GM03348 (cell line): ENCODE measurements at places on chromosomes 16 and 17.
A peak's percentile ranks its signal among the peaks of the same experiment; 100 is the strongest.

DNA sequence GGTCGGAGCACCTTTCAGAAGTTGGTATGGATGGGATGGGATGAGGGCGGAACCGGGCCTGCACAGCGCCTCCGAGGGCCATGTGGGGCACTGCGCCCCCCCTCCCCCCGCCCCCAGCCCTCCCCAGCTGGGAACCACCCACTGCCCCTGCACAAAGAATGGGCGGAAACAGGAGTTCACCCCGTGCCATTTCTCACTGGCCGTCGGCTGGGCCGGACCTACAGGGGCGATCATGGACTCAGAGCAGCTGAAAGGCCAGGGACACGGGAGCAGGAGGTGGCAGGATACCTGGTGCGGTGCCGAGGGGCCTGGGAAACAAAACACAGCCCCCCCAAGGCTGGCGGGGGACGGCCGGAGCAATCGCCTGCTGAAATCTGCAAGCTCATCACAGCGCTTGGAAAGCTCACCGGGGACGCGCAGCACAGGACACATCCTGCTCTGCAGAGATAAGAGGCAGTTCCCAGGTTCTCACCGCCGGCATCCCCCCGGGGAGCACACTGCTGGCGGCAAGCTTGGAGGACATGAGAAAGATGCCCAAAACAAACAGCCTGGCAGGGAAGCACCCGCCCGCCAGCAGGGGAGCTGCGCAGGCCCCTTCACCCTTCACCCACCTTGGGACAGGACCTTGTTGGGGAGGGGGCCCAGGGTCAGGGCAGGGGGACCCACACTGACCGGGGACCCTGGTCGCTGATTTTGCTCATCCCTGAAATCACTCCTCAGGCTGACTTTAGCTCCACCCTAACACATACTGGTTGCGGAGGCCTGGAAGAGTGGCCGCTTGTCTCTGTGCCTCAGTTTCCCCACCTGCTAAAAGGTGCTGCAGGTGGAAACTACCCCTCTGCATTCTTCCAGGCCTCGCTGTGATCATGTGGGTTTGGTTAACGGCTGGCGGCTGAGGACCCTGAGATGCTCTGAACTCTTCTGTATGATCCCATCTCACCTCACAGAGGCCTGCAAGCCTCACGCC is 263.9 kb downstream of the C16orf95 start:
- DNase-seq, result no peak

DNA sequence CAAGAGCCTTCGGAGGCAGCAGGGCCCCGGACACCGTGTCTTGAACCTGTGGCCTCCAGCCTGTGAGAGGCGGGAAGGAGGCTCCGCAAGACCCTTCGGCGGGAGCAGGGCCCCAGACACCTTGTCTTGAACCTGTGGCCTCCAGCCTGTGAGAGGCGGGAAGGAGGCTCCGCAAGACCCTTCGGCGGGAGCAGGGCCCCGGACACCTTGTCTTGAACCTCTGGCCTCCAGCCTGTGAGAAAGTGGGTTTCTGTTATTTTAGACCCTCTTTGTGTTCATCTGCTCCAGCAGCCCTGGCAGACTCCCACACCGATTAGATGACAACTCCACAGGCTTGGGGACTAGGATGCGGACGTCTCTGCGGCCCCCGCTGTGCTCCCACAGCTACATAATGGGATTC is 30.0 kb downstream of the FBXO31 start:
- no peak for DNase-seq

DNA sequence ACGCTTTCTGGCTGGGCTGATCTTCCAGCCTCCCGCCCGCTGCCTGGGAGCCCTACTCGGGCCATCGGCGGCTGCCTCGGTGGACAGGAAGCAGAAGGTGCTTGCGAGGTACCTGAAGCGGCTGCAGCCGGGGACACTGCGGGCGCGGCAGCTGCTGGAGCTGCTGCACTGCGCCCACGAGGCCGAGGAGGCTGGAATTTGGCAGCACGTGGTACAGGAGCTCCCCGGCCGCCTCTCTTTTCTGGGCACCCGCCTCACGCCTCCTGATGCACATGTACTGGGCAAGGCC is 30.7 kb downstream of the CIITA start:
- no peak for DNase-seq

DNA sequence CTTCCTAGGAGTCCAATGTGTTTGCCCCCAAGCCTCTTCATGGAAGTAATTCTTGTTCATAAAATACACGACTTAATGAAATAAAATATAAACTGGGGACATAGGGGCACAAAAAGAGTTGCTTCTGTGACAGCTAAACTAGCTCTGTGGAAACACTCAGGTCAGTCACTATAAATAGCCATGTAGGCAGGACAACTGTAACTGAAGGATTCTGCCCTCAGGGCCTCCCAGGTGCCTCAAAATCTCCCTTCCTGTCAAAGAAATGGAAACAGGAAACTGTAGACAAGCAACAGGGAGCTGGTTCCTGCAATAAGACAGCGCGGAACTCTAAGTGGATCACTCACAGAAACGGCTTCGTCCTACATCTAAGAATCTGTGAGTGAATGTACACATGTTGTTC is 178.1 kb upstream of the ZFHX3 start:
- DNase-seq, result no peak

DNA sequence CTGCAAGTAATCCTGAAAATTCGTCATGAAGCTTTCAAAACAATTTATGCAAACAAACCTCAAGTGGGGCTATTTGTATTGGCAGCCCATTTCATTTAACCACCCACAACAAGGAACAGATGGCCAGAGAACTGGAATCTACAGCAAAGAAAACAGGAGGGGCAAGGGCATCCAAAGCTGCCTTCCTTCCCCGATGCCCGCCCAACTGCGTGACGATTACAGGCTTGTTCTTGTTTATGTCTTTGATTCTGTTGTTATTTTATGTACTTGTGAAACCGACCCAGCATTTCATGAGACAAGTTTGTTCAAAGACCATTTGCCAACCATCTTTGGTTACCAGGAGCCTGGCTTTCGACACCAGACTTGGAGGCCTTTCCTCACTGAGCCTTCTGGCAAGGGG is 59.1 kb upstream of the IRX6 start:
- no peak for DNase-seq

DNA sequence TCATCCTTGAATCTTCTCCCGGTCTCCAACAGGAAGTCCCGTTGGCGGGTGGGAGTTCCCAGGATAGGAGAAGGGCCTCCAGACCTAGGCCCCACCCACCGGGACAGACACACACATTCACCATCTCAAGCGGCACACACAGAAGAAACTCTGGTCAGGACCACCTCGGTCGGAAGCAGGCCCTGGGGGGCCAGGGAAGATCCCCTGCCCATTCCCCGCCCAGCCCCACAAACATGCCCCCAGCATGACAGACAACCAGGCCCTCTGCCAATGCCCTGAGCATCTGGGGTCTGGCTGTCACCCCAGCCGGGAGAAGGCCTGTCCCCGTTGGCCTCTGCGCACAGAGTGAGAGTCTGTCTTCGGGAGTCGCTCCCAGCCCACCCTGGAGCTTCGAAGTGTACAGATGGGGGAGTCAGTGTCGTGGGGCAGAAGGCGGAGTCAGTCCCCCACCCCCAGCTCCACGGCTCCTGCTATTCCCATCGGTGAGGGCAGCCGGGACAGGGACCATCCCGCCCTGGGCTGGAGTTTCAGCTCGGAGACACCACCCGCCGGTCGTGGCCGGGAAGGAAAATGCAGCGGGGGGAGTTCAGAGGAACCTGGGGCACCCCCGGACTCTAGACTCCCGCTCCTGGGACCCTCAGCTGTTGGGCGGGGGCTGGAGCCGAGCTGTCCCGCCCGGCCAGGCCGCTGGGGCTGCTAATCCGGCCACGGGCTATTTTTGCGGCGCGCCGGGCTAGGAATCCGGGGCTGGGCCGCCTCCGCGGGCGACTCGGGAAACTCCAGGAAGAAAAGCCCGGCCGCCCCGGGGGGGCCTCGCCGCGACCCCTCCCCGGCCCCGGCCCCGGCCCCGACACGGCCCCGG is 660 bp downstream of the RHBDF1 start:
- DNase-seq, result peak; percentile 88

GRCh38 chr16:85385463-85386331 is 227.4 kb upstream of the GSE1 start:
- no peak for DNase-seq

GRCh38 chr16:13453938-13454553 is 465.9 kb upstream of the ERCC4 start:
- DNase-seq, result peak; percentile 34

DNA sequence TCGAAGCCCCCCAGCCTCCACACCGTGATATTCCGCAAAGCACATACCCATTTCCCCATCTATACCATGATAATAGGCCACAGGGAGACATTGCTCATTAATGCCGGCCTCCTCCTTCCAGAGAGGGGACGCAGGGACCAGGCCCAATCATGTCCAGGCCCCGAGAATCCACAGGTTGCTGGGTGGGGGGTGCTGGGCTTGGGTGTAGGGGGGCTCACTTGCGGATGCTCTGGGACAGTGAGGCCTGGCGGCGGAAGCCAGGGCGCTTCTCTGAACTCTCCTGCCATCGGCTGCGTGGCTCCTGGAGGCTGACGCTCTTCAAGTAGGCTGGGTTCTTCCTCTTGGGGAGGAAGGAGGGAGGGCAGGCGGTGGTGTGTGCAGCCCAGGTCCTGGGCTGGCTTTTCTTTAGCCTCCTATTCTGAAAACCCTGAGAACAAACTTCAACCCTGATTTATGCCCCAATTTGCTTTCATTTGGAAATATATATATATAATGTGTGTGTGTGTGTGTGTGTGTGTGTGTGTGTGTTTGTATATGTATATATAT is 12.2 kb downstream of the AANAT start:
- DNase-seq, result no peak

DNA sequence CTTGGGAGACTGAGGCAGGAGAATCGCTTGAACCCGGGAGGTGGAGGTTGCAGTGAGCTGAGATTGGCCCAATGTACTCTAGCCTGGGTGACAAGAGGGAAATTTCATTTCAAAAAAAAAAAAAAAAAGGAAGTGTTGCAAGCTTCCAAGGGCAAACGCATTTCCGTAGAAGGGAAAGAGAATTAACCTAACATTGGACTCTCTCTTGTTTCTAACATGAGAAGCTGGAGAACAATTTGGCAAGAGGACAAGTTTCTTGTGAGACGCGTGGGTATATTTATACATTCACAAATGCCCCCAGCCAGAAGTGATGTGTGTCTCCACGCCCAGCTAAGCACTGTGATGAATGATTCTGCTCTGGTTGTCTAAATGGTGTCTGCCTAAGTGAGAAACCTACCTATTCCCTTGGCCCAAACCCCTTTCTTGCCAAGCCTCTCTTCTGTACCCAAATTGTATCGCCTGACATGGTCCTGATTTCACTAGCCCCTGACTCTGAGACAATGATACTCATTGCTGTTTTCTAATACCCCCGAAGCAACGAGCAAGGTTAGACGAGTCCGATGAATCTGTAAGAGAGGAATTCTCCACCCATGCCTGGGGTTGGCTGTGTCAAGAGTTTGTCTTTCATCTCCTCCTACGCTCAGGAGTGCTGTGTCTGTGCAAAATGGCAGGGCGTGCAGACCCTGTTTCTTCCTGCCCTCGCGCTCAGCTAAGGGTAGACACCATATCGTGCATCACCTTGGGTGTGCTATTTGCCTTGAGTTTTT is 14.2 kb upstream of the ST6GALNAC2 start:
- no peak for DNase-seq

DNA sequence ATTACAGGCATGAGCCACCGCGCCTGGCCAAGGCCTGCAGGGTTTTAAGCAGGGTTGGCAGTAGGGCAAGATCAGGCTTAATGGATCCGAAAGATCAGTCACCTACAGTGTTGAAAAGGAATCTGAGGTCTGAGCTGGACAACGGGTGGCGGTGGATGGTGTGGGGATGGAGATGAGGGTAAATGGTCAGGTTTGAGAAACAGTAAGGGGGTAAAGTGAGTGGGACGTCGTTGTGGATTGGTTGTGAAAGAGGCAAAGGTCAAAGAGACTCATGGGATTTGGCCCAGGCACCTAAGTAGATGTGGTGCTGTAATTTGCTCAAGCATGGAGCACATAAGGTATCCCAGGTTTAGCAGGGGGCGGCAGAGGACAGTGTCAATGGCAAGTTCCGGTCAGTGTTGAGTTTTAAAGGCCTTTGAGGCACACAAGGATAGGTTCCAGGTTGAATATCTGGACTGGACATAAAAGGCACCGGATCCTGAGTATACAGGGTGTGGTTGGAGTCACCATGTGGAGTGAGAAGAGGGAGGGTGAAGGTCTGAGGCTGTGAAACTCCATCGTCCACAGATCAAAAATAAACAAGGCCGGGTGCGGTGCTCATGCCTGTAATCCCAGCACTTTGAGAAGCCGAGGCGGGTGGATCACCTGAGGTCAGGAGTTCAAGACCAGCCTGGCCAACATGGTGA is 1.1 kb upstream of the SLC16A5 start:
- DNase-seq, result no peak

- no peak for DNase-seq
These were observed 55.4 kb upstream of the NLK start for GRCh38 chr17:27986805-27987684.

- DNase-seq, result no peak
These were observed 66.9 kb downstream of the COPRS start for GRCh38 chr17:31792007-31792585.

DNA sequence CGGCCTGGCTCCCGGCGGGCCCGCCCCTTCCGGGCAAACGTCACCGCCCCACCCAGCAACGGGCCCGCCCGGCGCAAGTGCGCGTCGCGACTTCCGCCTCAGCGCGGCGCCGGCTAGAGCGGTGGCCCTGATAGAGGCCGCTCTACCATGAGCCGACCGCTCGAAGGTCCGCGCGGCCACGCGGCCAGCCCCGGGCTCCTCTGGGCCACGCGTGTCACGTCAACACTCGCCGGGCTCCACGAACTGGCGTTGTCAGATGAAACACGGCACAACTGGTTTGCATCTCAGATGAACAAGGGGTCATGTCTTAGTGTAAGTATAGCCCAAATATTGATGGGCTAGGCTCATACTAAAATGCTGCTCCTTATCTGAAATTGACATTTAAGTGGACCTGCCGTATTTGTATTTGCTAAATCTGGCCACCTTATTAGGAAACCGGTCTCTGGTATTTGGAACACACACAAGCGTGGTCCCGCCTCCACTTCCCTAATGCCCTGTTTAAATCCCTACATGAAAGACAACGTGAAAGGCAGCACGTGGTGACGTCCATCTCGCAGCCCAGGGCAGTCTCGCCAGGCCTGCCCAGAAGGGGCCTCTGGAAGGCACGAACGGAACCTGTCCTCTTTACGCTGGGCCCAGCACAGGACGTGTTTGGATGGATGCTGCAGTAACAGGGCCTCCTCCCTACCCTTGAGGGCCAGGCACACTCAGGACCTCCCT is at the start of gene ZNF598:
TSS of gene ZNF598 (minus strand) at position 31 of the 720 bp plus-strand sequence.
- peak; percentile 96 for DNase-seq

DNA sequence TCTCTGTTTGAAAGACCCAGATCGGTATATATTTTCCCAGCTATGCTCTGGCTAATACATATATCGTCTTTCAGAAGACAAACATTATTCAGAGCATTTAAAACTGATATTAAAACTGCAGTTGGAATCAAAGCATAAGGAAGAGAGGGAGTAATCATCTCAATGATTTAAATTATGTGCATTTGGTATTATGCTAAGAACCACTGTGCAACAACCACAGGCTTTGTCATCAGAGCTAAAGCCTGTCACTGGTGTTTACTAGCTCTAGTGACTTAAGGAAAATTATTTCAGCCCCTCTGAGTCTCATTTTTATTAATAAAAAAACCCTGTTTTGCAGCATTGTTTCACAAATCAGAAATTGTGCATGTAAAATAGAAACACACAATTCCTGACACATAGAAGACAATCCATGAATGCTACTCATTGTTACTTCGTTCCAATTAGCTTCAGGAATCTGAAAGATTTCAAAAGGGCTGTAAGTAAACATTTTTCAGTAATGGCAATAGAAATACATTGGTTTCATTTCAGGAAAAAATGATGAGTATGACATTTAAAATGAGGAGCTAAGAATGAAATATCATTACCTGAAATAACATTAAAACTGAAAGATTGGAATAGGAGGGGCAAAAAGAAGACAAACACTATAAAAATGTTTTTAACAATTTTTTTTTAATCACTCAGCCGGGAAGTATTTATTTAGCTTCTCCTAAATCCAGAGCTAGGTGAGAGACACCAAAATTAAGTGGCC is 136.5 kb upstream of the ADAMTS18 start:
- no peak for DNase-seq
